ENCODE measurements at places on chromosomes 16 and 17.
A peak's percentile ranks its signal among the peaks of the same experiment; 100 is the strongest.

DNA sequence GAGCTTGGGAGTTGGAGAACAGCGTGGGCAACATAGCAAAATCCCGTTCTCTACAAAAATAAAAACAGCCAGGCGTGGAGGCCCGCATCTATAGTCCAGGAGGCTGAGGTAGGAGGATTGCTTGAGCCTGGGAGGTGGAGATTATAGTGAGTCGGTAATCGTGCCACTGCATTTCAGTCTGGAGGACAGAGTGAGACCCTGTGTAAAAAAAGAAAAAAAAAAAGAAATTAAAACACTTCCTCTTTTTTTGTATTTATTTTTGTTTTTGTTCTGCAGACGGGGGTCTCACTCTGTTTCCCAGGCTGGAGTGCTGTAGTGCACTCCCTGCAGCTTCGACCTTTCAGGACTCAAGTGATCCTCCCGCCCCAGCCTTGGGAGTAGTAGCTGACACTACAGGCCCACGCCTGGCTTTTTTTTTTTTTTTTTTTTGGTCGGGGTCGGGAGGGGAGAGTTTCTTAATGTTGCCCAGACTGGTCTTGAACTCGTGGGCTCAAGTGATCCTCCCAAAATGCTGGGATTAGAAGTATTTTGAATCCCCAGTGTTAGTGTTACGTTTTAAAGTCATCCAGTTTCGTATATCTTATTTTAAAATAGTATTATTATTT is 1.5 kb downstream of the IST1 start:
- DNase-seq = no peak

- no peak for DNase-seq
Measured at GRCh38 chr17:6800422-6801027, 24.5 kb downstream of the FBXO39 start.

DNA sequence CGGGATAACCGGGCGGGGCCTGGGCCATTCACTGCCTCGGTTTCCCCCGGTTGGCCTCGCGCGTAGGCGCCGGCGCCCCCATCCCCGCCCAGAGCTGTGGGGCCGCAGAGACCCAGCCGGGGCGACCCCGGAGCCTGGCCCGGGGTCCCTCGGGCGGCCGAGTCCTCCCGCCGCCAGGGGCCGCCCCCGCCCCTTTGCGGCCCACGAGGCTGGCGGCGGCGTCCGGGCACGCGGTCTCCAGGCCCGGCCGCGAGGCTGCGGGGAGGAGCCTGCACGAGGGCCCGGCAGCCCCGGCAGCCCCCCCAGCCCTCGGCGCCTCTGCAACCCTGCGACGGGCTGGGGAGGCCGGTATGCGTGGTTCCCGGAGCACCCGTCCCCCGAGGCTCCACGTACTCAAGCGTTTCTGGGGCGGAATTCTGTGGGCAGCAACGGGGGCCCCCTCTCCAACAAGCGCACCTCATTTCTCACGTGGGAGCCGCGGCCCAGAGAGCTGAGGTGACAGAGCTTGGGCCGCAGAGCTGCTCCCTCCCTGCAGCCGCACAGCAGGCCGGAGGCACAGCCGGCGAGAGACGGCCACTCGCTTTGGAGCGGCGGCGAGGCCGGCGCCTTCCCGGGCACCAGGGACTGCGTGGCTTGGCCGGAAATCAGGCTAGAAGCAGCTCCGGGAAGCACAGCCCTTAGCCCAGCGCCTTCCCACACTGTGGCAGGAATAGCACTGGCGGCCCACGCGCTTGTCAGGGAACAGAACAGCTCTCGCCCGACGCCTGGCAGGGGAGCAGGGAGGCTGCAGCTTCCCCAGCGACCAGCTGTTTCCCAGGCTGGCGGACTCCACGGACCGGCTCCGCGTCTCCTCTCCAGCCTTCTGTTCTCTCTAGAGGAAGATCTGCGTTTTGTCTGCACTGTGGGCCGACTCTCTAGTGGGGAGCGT is 867 bp upstream of the LIMD2 start:
- DNase-seq = peak; percentile 63

DNA sequence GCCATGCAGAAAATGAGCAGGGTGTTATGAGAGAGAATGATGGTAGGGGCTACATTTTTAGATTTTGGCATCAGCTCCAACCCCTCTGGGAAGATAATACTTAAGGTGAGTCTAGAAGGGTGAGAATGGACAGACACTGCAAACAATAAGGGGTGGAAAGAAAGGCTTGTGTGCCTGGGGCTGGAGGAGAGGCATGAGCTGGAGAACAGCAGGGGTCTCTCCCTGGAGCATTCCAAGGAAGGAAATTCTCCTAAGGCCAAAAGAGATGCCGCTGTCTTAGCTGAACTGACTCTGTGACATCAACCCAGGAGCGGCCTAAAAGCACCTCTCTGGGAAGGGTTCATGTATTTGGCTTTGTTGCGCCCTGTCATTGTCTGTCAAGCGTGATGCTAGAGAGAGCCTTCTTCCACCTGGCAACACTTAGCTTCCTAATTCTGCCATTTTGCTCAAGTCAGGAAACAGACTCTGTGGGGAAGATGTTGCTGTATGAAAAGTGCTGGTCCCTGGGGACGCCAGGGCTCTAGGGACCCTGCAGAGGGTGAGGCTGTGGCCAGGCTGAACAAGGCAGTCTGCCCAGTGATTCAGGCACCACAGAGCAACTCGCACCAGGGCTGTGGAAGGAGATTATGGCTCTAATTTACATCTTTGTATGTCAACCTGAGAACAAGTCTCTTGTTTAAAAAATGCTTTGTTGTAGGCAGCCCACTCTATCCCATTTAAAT is 225.7 kb downstream of the CBLN1 start:
- no peak for DNase-seq

GRCh38 chr17:73826181-73826871 is 182.1 kb upstream of the SDK2 start:
- no peak for DNase-seq

DNA sequence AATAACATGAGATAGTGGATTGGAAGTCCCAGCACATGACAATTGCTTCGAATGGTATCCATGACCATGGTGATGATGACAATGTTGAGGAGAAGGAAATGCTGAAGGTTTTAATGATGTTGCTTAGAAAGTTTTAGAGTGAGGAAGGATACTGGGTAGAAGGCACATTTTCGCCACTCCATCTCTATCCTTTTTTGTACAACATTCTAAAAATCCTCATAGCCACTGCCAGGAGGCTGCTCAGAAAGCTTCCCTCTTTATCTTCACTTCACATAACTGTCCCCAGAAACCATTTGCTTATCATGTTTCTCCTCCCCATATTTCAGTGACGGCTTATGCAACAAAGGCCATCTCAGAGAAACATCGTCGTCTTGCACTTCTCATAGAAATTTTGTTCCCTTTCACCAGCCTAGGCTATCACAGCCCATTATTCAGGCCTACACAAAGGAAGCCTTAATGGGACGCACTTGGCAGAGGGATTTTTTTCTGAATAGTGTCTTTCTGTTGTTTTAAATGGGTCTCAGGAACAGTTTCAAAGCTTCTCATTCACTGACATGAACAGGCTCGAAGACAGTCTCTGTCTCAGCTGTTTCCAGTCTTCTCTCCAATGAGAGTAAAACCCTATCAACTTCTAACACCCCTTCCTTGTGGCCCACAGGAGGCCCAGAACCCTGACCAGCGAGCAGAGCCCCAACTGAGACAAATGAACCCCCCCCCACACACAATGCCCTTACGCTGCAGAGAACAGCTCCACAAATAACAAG is 506.7 kb downstream of the HAPSTR1 start:
- no peak for DNase-seq

GRCh38 chr16:2987286-2987685 is 7.0 kb upstream of the PKMYT1 start:
- DNase-seq = no peak

DNA sequence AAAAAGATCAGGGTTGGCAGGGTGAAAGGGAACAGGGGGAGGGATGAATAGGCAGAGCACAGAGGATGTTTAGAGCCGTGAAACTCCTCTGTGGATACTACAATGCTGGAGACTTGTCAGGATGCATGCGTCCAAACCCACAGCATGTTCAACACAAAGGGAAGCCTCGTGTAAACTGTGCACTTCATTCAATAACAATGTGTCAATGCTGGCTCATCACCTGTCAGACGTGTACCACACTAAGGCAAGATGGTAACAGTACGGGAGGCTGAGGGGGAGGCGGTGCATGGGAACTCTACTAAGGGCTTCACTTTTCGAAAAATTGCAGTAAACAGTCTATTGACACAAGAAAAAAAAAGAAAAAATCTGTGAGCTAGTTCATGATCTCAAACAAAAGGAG is 63.7 kb downstream of the C16orf95 start:
- DNase-seq = no peak

- no peak for DNase-seq
Measured at GRCh38 chr17:2943981-2944380, 119.4 kb downstream of the OR1D5 start.

- DNase-seq = no peak
Measured at GRCh38 chr17:59876107-59876506, 16.6 kb downstream of the TUBD1 start.

GRCh38 chr17:63623786-63624530 is 1.7 kb downstream of the MAP3K3 start:
- no peak for DNase-seq

GRCh38 chr17:65626451-65626850 is 65.0 kb upstream of the AXIN2 start:
- DNase-seq = no peak

DNA sequence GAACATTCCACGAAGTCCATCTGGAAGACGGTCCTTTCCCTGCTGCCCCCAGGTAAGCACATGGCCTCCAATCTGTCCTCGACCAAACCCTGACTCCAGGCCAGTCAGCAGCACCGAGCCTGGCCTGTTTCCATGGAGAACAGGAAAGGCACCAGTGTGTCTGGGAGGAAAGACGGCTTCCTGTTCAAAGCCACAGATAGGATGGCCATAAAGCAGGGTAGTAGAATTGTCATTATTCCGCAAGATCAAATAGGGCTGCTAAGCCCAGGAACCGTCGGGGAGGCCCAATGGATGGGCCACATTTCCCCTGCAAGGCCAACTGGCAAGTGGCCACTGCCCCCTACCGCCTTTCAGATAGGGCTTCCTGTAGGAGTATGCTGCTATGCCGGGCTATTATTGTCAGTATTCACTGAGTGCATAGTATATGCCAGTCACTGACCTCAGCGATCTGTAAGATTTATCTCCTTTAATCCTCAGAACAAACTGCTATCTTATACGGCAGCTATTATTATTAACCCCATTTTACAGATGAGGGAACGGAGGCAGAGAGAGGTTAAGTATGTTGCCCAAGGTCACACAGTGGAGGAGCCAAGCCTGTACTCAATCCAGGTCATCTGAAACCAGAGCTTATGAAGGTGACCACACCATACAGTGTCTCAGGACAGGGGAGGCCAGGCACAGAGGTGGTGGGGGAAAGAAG is 23.0 kb upstream of the PLCG2 start:
- no peak for DNase-seq

- DNase-seq = no peak
Measured at GRCh38 chr16:51952500-51952899, 594.4 kb downstream of the TOX3 start.

- DNase-seq = no peak
Measured at GRCh38 chr17:13584701-13585080, 17.0 kb downstream of the HS3ST3A1 start.

DNA sequence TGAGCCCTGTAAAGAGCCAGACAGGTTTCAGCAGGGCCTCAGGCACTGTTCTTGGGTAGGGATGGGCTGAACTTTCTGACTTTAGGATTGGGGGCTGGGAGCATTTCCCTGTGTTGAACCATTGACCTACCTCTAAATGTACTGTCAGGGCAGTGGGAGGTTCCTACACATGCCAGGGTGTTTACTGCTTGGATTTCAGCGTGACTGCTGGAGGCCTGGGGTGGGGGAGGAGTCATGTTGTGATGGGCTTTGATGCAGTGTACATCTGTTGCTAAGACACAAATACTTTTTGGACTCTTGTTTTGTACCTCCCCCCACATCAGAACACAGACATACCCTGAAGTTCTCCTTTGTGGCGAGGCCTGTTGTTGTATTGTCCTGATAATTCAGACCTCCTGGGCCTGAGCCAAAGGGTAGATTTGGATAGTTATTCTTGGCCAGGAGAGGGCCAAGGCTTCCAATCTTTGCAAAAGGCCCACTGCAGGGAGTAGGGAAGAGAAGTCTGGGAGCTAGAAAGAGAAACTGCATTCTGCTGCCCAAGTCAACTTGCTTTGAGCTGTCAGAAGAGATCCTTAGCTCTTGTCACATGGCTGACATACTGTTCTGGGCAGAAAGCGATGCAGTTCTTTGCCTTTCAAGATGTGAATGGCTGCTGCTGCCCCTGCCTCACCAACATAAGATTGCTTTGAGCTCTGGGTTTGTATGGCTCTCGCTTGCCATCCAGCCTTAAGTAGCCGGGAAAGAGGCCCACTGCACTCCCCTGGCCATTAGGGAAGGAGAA is 3.7 kb downstream of the NFE2L1 start:
- DNase-seq = no peak

- DNase-seq = no peak
Measured at GRCh38 chr17:9230861-9231260, 209.6 kb downstream of the NTN1 start.

GRCh38 chr16:27239906-27240655 is 28.5 kb downstream of the NSMCE1 start:
- no peak for DNase-seq

- DNase-seq = no peak
Measured at GRCh38 chr16:65113441-65113840, 8.4 kb downstream of the CDH11 start.

DNA sequence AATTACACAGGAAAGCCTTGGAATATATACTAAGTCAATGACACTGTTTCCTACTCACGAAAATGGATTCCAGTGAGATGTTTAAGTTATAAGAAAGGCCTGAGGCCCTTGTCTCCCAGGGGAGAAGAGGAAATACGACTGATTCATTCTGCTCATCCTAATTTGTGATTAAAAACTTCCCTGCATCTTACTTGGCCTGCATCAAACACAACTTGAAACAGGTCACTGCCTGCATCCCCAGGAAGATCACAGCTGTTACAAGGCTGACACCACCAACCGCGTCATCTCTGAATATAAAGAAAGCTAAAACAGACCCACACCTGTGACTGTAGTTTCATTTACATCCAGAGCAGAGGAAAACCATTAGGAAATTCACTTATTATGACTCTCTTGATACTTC is 121.9 kb downstream of the DNAH3 start:
- DNase-seq = no peak

DNA sequence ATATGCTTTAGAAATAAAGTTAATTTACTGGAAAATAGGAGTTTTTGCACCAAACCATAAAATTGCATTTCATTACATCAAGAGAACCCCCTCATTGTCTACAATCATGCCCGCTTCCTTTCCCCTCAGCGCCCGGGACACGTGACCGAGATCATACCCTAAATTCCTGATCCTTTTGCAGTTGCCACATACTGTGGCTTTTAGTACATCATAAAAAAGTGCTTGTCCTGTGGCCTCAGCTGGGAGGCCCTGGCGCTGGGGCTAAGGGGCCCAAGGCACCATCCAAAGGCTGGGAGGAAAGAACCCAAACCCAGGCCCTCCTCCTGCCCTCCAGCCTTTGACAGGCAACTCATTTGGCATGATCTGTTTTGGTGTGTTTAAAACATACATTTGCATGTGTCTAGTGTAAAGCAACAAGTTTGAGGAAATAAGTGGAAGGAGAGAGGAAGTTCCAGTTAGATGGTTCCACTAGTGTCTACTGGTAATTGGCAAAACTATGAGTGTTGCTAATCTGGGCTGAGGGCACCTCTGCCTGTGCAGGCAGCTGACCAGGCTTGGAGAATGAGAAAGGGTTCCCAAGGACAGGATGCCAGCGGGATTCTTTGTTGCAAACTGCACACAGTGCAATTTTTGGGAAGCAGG is 6.0 kb downstream of the CDK5R1 start:
- DNase-seq = no peak

Data from NCI-H146 (cell line).